ENCODE measurements at places on chromosomes 12 and 14.

- no peak for DNase-seq
These were observed 26.2 kb upstream of the CKAP4 start for GRCh38 chr12:106274012-106274411.

DNA sequence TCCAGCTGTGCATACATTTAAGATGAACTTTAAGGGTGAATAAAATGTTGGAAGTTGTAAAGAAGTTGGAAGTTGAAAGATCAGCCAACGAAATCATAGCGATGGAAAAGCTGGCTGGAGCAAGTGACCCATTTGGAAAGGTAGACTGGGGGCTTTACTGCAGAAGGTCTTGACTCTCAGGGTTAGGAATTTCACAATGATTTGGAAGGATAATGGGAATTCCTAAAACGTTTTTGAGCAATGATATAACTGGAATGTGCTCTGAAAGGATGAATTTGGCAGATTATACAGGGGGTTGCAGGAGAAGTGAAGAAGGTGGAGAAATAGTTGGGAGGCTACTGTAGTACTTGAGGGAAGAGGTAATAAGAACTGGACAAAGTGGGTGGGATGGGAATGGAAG lies 27.4 kb downstream of the EMP1 start:
- DNase-seq: peak; percentile 50

- DNase-seq: no peak
These were observed 156.4 kb downstream of the NEDD1 start for GRCh38 chr12:97063292-97063935.

DNA sequence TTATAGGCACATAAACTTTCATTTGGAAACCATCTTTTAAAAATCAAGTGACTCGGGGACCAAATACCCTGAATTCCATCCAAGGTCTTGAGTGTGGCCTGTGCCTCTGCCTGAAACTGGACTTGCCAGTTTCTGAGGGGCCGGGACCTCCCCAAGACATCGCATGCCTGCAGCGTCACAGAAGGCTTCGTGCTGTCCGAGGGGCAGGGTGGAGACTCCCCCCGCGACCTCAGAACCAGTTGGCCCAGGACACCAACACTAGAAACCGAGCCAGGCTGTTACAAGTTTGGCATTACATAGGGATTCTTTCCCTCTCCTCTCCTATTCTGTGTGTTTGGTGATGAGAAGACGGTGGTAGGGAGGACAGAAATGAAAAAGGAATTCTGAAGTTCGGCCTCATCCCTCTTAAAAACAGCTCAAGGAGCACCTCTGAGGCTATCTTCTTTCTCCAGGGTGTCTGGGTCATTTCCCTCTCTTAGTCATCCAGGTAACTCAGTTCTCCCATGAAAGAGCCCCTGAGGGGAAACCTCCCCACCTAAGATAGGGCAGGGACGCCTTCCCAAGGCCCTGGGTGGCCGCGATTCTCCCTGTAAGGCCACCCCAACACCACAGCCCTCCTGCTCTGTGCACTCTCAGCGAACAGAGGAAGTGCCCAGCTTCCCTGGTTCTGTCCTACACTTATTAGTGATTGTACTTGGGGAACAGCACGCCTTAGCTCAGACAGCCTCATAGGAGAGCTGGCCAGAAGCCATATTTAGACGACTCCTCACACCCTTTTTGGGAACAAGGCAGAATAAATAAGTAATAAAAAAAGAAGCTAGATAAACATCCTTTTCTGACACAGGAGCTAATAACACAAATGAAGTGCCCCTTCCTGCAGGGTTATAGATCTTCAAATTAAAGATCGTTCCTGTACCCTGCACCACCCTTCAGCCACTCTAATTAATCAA lies 93.8 kb downstream of the BCL11B start:
- DNase-seq: no peak

GRCh38 chr14:76564471-76565422 lies 188.8 kb downstream of the ESRRB start:
- DNase-seq: no peak

DNA sequence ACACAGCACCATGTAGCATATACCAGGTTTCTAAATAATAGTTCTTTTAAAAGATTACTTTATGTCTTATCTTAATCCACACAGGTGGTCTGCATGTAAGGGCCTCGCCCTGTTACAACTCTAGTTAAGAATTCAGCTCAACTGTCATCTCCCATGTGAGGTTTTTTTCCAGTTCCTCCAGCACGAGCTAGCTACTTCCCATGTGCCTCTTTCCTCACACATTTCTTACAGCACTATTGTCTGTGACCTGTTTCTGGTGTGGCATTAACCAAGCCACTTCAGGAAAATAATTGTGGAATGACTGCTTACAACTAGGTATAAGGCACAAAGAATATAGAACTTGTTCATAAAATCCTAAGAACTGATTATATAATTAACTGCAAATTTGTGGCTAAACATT lies 65.5 kb downstream of the SH2B3 start:
- no peak for DNase-seq

DNA sequence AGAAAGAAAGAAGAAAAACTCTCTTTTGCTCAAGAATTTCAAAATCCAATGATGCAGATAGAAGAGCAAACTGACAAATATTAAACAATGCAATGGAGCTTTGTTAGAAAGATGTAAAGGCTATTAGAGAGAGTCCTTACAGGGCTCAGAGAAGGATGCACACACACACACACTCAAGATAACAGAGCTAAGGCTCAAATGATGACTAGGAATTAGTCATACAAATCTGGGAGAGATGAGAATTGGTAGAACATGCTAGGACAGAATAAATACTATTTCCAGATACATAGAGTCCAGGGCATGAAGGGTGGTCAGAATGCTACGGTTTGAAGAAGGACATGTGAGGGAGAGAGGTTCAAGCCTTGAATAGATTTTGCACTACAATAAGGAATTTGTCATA lies 650.1 kb upstream of the MDGA2 start:
- no peak for DNase-seq

DNA sequence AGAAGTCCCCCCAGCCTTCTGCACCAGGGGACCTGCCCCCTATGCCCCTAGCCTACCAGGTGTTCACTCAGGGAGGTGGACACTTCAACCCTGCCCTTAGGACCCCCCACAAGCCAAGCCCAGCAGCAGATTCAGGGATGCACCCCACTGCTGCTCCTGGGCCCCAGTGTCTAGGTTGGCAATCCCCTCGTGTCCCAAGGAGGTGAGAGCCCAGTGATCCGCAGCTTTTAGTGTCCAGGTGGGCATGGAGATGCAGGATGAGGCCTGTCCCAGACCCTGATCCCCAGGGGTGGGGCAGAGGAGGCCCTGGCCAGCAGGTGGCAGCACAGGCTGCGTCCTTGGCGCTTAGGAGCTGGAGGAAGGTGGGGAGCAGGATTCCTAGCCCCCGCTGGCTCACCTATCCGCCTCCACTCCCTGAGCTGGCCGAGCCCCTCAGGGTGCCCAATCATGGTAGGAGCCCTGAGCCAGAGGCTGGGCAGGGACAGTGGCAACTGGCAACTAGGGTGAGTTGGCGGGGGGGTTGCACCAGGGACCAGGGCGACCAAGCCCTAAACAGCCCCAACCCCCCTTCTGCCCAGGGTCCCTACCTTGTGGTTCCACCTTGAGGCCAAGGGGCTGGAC lies 4.1 kb downstream of the CKB start:
- no peak for DNase-seq

DNA sequence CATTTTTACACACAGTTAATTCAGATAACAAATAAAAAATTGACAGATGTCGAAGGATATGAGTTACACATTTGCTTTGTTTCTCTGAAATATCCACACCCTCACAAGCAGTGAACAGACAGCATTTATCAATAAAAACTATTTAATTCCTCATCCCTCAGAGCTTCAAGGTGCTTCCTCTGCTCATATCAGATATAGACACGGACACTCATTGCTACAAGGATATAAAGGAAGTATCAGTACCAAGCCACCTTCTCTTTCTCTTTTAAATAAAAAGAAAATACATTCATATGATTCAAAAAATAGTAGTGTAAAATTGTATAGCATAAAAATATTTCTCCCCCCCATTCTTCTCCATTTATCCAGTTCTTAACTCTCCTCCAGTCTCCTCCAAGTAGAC lies 21.9 kb upstream of the MAGOHB start:
- DNase-seq: no peak

DNA sequence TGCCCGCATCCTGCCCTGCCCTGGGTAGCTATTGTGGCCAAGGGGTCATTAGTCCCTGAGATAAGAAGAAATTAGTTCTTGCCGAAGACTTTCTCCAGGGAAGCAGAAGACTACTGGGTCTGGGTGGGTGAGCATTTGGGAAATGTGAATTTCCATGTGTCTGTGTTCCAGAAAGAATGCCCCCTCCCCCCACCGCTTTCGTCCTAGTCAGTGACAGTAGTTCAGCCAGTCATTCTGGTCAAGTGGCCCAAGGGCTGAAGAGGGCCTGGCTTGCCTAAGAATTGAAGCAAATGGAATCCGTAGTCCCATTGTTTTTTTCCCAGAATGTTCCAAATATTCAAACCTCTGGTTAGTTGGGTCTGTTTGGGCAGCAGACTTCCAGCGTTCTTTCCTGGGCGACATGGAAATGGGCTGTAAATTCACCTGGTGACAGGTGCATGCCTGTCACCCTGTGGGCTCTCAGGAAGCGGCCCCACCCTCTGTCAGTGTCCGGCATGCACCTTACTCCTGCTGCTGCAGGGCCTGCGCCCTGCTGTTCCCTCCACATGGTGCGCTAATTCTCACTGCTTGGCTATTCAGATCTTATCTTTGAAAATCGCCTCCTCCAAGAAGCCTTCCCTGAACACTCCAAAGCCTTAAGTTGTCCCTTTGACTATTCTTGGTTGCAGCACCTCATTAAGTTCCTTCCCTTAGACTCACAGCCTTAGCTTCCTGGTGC lies 1.4 kb upstream of the RFLNA start:
- DNase-seq: no peak

DNA sequence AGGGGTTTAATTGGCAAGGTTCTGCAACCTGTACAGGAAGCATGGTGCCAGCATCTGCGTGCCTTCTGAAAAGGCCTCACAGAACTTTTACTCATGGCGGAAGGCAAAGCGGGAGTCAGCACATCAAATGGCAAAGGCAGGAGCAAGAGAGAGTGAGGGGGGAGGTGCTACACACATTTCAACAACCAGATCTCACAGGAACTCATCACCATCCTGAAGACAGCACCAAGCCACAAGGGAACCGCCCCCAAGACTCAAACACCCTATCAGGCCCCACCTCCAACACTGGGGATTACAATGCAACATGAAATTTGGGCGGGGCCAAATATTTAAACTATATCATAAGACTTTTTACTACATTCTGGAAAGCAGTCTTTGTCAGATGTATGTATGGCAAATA lies 38.0 kb upstream of the FKBP4 start:
- no peak for DNase-seq

GRCh38 chr14:76352639-76353281 lies 23.2 kb upstream of the ESRRB start:
- DNase-seq: no peak

- no peak for DNase-seq
These were observed 1304.9 kb downstream of the TMEM121 start for GRCh38 chr14:106831322-106831720.

DNA sequence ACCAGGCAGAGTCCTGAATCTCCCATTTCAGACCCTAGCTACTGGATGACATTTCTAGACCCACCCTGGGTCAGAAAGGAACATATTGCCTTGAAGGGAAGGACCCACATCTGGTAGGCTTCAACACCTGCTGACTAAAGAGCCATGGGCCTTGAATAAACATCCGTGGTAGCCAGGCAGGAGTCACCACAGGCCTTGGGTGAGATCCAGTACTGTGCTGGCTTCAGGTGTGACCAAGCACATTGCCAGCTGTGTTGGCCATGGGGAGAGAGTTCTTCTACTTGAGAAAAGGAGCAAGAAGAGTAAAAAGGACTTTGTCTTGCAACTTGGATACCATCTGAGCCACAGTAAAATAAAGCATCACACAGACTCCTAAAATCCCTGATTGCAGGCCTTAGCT lies 332.6 kb downstream of the SLC16A7 start:
- DNase-seq: peak; percentile 31

DNA sequence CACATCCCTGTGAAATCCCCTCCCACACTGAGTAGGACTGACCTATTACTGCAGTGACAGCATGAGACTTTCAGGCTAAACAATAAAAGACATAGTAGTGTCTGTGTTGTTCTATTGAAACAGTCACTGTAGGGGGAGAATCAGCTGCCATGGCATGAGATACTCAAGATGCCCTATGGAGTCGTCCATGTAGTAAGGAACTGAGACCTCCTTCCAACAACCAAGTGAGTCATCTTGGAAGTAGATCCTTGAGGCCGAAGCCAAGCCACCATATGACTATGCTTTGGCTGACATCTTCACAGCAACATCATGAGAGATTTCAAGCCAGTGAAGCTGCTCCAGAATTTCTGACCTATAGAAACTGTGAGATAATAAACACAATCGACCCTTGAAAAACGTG lies 12.1 kb upstream of the LRP6 start:
- no peak for DNase-seq

- no peak for DNase-seq
These were observed 195.7 kb upstream of the LRIG3 start for GRCh38 chr12:59115995-59116394.

GRCh38 chr12:51218607-51219161 lies 822 bp upstream of the POU6F1 start:
- DNase-seq: no peak

GRCh38 chr12:123096182-123096581 lies 54.7 kb downstream of the PITPNM2 start:
- DNase-seq: no peak

- no peak for DNase-seq
These were observed 36.2 kb upstream of the SOCS2 start for GRCh38 chr12:93536111-93536765.

GRCh38 chr14:93974299-93974698 lies 2.1 kb downstream of the ASB2 start:
- no peak for DNase-seq

DNA sequence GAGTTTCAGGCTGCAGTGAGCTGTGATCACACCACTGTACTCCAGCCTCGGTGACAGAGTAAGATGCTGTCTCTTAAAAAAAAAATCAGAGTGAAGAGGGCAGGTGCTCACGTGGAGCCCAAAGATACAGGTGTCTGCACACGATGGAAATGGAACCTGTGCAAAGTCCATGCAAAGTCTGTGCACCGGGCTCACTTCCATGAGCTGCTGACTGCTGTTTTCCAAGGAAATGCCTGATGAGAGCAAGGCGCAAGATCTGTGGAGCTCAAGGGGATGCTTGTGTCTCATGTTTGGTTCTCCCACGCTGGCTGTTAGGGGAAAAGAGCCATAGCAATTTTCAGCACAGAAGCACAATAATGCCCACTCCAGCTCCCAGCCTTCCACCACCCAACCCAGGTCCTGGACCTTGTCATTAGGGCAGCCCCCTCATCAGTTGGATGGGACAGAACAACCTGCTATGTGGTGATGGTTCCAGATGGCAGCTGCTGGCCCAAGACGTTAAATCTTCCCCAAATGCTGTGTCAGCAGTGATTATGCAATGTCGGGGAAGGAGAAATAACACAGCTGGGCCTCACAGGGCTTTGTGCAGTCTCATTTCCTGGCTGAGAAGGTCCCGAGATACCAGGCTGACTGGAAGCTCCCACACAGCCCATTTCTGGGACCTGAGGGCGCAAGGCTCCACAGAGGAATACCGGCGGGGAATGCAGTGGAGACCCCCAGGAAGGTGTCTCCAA lies 27.9 kb upstream of the DICER1 start:
- DNase-seq: peak; percentile 61
